ENCODE measurements at places on chromosomes 4 and X.

DNA sequence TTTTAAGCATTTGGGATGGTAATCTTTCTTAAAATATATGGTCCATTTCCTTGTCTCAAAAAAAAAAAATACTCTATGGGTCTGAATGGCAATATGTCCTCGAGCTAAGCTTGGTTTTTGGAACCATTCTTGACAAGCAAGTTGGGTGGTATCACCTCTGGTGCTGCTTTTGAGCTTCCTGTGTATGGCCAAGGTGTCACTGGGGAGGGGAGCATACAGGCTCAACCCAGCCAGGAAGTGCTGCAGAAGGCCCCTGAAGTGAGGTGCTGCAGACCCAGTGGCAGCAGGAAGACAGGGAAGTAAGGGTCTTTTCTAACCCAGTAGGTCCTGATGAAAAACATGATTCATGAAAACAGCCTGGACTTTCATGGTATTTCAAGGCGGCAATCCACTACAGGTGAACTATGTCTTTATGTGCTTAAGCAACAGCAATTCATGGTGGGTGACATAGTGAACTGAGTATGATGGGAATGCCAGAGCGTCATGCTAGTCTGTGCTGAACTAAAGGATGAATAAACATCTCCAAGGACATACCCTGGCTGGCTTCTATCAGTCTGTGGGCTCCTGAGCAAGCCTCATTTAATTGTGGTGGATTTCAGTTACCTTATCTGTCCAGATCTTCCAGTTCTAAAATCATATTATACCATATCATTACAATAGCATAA lies 15.1 kb downstream of the TRAPPC2 start:
- no peak for DNase-seq

GRCh38 chr4:118280501-118281218 lies 72.1 kb downstream of the PRSS12 start:
- peak; percentile 63 for DNase-seq

GRCh38 chr4:129335276-129335675 lies 239.3 kb downstream of the C4orf33 start:
- no peak for DNase-seq

DNA sequence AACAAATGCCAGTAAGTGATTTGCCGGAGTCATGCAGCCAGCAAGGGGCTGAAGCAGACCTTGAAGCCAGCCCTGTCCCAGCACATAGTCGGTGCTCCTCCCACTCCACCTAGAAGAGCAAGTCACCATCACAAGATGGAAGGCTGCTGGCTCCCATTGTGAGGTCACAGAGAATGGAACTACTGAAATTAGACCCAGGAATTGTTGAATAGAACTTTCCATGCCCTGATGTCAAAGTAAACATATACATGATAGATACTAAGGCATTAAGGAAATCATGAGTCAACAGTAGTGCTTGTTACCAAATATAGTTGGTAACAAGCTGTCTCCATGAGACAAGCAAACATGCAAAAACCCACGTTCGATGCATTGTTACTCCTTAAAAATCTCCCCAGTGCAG lies 177.1 kb upstream of the MID1 start:
- DNase-seq: no peak

- no peak for DNase-seq
Observed at GRCh38 chr4:181216501-181216900, 1026.7 kb upstream of the TENM3 start.

- DNase-seq: no peak
Observed at GRCh38 chrX:80876877-80877276, 67.2 kb upstream of the BRWD3 start.

- DNase-seq: no peak
Observed at GRCh38 chrX:137031039-137031438, 2.8 kb downstream of the GPR101 start.

DNA sequence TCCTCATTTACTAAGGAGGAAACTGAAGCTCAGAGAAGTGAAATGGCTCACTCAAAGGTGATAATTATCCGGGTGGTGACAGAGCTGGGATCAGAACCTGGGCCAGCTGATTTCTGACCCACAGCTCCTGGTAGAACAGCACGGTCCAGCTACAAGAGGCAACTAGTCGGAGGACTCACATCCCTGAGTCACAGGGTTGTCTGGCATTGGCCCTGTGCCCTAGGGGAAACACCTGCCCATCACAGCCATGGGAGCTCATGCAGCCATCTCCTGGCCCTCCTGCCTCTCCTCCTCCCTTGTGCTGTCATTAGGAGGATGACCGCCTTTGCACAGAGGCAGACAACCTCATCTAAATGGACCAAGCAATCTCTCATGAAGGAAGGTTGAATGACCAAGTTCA lies 115.2 kb upstream of the TSPAN5 start:
- DNase-seq: no peak

- DNase-seq: peak; percentile 22
Observed at GRCh38 chrX:15838017-15838416, 16.6 kb downstream of the AP1S2 start.

DNA sequence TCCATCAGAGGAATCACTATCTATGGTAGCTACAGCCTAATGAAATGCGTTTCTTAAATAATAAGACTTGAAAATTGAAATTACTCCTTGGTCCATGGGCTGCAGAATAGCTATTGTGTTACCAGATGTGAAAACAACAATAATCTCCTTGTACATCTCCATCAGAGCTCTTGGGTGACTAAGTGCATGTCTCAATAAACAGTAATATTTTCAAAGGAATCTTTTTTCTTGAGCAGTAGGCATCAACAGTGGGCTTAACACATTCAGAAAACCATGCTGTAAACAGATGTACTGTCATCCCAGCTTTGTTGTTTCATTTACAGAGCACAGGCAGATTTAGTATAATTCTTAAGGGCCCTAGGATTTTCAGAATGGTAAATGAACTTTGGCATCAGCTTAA lies 67.3 kb downstream of the GLUD2 start:
- no peak for DNase-seq

DNA sequence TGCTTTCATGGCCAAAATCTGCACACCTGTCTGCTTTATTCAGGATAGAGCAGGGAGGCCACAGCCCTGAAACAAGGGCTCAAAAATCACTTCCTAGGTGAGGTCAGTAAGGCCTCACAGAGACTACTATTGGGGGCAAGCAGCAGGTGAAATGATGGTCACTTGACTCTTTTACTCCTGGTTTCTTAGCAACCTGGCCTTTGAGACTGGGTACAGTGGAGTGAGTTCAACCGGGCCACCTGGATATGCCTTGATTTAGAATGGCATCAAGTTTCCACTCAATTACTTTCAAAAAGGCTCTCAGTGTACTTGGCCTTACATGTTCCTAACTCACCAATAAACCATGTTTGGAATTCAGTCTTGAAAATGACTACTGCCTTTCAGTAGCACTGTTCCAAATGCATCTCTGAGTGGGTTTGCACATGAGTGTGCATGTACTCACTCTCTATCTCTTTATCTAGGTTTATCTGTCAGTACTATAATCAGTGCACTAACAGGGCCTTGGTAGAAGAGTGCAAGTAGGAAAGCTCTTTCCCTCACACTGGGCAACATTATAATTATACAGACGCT lies 388.2 kb downstream of the OPHN1 start:
- no peak for DNase-seq

GRCh38 chr4:4880492-4880891 lies 21.0 kb downstream of the MSX1 start:
- DNase-seq: no peak

- DNase-seq: peak; percentile 28
Observed at GRCh38 chrX:136204571-136204970, 46.6 kb downstream of the MAP7D3 start.

DNA sequence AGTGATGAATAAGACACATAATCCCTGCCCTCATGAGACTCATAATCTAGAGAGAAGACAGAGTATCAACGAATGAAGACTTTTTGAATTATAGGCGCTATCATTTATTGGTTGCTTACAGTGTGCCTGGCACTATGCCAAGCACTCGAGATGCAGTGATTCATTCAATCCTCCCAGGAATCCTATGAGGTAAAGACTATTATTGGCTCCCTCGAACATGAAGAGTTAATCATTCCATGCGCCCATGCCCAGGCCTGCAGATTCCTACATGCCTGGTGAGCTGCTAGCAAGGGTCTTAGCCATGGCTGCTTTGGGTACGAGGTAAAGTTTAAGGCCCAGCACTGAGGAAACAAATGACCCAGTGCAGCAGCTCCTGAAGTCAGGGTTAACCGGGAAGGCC lies 47.0 kb downstream of the TEX13B start:
- DNase-seq: no peak

- DNase-seq: no peak
Observed at GRCh38 chr4:72467633-72468032, 101.4 kb downstream of the ADAMTS3 start.

- DNase-seq: no peak
Observed at GRCh38 chr4:107564326-107564725, 155.7 kb downstream of the PAPSS1 start.

GRCh38 chr4:90146306-90146705 lies 19.1 kb downstream of the CCSER1 start:
- no peak for DNase-seq

DNA sequence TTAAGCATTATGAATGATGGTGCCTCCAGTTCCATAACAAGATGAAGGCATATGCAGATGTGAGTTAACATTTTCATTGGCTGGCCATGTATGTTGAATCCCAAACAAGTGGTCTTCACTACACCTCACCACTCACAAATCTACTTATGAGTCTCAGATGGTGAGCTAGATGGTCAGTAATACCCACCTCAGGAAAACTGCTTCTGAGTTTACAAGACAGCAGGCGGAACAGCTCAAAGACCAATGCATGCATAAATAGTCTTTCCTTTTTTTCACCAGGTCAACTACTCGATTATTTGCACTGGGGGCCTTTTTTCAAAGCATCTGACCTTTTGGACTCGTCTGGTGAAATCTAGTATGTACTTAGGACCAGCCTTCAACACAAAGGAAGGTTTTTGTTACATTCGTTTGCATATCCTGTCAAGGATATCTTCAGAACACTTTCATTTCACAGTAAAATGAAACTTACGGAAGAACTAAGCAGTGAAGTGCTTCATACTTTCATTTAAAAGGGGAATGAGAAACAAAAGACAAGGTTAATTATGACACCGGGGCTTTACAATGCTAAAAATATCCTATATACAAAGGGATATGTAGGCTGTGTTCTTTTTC lies 23.1 kb upstream of the TLR7 start:
- DNase-seq: no peak

DNA sequence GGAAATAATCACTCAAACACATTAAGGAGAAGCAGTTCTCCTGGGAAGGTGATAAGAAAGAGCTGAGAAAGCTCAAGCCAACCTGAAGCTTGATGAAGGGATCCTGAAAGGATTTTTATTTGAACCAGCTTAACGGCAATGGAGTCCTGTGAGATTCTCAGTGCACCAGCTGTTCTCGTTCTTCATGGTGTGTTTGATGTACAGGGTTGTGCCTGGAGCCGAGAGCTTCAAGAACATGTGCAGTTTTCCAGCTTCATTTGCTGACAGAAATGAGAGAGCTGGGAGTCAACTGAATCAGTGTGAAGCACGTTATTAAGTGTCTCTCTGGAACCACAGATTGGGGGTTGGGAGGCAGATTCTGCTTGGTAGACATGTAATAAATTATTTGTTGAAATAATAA lies 115.7 kb downstream of the ANKRD50 start:
- DNase-seq: no peak

- DNase-seq: no peak
Observed at GRCh38 chr4:123363729-123364128, 32.9 kb upstream of the SPRY1 start.

DNA sequence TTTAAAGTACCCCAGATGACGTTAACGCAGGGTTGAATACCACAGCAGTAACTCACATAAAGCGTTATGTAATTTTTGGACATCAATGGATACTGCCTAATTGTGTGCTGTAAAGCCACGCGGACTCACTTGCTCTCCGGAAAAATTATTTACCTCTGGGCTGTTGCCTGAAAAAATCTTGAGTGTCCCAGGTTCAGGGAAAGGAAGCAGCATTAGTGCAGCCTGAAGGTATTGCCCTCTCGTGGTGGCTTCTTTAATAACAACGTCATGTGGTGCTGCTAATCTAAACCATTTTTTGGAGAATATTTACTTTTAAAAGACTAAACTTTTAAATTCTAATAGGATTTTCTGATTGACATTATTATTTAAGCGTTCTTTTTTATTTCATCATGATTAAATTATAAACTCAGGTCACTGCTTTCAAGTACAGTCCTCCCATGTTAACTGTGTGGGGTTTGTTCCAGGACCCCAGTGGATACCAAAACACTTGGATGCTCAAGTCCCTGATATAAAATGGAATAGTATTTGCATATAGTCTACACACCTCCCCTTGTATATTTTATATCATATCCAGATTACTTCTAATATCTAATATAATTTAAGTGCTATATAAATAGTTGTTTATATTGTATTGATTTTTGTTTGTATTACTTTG lies 384.8 kb downstream of the FAM133A start:
- no peak for DNase-seq

GRCh38 chr4:77092975-77093374 lies 17.2 kb upstream of the CCNI start:
- DNase-seq: no peak

DNA sequence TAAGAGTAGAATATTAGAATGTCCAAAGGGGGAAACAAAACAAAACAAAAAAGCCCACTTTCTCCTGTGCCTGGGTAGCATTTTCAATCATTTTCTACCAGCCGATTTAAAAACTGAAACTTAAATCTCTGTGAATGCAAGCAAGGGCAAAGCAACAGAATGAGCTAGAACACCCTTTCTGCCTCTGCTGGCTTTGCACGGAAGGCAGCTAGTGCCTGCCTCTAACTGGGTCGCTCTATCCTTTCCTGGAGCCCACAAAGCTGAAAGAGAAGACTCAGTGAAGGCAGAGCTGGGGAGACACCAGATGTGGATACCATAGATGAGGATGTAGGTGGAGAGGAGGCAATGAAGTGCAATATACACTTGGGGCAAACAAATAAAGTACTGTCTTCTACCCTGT lies 248.9 kb upstream of the TTC29 start:
- no peak for DNase-seq

DNA sequence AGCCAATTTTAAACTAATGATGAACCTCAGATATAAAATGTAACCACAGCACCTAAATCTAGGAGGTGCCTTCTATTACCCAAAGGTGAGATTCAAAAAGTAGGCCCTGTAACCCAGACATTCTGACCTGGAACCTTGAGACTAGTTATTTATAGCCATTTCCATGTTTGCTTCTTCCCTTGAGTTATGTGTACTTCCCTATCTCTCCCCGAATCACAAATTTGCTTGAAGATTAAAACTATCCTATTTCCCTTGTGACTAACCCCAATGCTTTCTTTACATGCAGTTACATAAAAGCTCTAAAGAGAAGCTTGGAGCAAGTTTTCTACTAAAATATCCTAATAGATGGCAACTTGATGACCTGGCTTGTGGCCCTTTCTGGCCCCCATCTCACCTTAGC lies 32.6 kb upstream of the S100G start:
- no peak for DNase-seq

DNA sequence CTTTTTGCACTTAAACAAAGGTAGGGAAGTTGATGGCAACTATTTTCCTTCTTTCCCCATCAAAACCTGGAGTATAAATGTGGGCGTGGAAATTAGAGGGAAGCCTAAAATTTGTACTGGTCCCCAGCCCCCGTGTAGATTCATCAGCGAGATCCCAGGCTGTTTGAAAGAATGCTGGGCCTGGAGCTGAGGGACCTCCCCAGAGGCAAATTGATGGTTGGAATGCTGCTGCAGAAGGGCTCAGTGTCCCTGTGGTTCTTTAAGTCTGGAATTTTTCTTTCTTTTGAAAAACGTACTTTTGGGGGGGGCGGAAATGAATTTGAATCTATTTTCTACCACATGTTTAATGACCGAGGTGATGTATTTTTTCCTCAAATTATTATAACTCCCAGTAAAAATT lies 197.2 kb downstream of the CBR4 start:
- no peak for DNase-seq

Data from activated naive CD4-positive, alpha-beta T cell treated with anti-CD3 and anti-CD28 coated beads, Interleukin-2, amount 10 ng/mL, durations not matched to agents 7 days and 5 days (primary cell).